Activated CD4-positive, alpha-beta T cell treated with anti-CD3 and anti-CD28 coated beads, Interleukin-10, Interleukin-2, amounts not matched to agents 100 ng/mL and 50 ng/mL, durations not matched to agents 16 hours and 8 hours (primary cell): ENCODE measurements at places on chromosomes 7 and 10.

GRCh38 chr7:97982647-97983046, 7.3 kb downstream of the OCM2 start:
- DNase-seq = no peak

DNA sequence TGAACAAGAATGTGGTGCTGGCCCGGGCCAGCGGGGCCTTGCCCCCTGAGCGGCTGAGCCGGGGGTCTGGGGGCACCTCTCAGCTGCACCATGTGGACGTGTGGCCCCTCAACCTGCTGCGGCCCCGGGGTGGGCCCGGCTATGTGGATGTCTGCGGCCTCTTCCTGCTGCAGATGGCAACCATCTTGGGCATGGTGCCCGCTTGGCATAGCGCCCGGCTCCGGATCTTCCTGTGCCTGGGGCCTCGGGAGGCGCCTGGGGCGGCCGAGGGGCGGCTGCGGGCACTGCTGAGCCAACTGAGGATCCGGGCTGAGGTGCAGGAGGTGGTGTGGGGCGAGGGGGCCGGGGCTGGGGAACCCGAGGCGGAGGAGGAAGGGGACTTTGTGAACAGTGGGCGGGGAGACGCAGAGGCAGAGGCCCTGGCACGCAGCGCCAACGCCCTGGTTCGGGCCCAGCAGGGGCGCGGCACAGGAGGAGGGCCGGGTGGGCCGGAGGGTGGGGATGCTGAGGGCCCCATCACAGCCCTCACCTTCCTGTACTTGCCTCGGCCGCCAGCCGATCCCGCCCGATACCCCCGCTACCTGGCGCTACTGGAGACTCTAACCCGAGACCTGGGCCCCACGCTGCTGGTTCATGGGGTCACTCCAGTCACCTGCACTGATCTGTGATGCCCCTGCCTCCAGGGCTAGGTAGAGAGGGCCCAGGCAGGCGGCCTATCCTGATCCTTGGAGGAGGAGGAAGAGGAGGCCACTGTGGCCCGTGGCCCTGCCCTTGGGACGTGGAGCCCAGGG, 1.1 kb upstream of the TRIP6 start:
- peak; percentile 49 for DNase-seq

- DNase-seq = no peak
Observed at GRCh38 chr10:124227988-124228387, 134.6 kb upstream of the CHST15 start.

DNA sequence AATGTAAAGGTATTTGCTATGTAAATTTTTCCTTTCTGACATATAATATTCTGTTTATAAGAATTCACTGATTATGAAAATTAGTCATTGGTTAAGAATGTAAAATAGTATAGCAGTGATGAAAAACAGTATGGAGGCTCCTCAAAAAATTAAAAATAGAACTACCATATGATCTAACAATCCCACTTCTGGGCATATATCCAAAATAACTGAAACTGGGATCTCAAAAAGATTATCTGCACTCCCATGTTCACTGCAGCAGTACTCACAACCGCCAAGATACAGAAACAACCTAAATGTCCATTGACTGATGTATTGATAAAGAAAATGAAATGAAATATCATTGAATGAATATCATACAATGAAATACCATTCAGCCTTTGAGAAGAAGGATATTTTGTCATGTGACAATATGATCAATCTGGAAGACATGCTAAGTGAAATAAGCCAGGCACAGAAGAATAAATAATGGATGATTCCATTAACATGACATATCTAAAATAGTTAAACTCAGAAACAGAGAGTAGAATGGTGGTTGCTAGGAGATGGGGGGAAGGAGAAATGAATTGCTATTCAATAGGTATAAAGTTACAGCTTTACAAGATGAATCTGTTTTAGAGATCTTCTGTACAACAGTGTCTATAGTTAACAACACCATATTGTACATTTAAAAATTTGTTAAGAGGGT, 14.0 kb downstream of the C10orf88 start:
- no peak for DNase-seq

- no peak for DNase-seq
Observed at GRCh38 chr10:43380610-43381222, 9.3 kb downstream of the FXYD4 start.

DNA sequence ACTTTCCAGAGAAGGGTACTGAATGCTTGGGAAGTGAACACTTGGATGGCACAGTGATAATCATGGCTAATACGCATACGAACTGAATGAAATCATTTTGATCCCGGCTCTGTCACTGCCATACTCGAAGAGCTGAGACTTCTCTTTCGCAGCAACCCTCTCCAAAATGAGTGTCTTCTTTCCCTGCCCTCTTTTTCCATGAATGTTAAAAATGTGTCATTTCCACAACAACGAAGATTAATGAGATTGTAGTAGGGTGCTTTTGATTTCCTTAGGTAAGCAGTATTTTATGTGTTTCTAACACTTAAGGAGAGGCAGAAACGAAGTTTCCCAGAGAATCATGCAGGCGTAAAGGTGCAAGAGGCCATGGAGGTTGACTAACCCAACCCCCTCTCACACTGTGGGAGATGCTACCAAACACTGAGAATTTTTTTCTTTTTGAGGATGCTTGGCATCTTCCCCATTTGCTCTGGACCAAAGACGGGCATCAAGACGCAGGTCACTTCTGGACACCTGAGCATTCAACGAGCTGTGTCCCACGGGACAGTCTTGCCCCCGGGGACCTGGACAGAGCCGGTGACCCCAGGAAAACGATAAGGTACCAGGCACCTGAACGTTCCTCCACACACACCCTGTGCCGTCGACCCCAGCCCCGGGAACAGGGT, 823 bp downstream of the COPG2 start:
- DNase-seq = no peak

- DNase-seq = no peak
Observed at GRCh38 chr7:12689451-12689850, 2.0 kb downstream of the ARL4A start.

DNA sequence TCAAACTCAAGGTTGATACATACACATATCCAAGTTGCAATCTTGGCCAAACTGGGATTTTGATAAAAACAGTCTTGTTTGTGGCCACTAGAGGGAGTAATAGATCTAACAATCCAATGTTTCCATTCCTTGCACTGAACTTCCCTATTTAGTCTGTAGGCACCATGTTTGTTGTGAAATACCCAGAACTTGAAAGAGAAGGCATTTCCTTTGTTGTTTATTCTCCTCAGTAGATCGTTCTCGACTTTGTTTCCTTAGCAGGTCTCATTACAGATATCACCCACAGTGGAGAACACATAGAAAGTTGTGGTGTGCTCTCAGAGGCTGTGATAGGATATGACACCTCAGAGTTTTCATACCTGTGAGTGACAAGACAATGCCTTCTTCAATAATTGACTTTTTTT, 70.3 kb upstream of the MXI1 start:
- DNase-seq = peak; percentile 64

- DNase-seq = no peak
Observed at GRCh38 chr10:44955413-44956070, 4.1 kb upstream of the RASSF4 start.

DNA sequence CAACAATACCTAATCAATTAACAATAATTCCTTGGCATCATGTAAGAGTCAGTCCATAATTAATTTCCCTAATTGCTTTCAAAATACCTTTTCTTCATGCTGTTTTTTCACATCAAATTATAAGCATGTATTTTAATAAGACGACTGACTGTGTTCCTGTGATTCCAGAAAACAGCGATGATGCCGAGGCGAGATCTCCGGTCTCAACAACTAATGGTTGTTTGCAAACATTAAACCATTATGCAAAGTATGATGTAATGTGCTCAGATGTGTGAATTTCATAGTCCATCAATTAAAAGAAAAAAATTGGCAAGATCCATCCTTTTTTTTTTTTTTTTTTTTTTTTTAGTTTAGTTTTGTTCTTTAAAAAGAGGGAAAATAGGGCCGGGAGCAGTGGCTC, 44.5 kb upstream of the PIP4K2A start:
- DNase-seq = no peak
